ENCODE measurements at places on chromosomes 13 and 19.
A peak's percentile ranks its signal among the peaks of the same experiment; 100 is the strongest.

DNA sequence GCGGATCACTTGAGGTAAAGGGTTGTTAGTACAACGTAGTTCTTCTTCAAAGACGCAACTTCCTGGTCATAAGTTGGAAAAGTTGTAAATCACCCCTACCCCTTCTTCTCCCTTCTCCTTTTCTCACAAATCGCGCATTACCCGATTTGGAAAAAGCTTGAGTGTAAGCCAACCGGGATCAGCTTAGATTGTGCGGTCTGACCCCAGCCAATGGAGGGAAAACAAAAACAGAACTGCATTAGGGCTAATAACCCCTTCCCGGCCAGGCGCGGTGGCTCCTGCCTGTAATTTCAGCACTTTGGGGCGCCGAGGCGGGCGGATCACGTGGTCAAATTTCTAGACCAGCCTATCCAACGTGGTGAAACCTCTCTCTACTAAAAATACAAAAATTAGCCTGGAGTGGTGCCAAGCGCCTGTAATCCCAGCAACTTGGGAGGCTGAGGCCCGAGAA lies 806 bp downstream of the ZNF90 start:
- DNase-seq, result no peak

DNA sequence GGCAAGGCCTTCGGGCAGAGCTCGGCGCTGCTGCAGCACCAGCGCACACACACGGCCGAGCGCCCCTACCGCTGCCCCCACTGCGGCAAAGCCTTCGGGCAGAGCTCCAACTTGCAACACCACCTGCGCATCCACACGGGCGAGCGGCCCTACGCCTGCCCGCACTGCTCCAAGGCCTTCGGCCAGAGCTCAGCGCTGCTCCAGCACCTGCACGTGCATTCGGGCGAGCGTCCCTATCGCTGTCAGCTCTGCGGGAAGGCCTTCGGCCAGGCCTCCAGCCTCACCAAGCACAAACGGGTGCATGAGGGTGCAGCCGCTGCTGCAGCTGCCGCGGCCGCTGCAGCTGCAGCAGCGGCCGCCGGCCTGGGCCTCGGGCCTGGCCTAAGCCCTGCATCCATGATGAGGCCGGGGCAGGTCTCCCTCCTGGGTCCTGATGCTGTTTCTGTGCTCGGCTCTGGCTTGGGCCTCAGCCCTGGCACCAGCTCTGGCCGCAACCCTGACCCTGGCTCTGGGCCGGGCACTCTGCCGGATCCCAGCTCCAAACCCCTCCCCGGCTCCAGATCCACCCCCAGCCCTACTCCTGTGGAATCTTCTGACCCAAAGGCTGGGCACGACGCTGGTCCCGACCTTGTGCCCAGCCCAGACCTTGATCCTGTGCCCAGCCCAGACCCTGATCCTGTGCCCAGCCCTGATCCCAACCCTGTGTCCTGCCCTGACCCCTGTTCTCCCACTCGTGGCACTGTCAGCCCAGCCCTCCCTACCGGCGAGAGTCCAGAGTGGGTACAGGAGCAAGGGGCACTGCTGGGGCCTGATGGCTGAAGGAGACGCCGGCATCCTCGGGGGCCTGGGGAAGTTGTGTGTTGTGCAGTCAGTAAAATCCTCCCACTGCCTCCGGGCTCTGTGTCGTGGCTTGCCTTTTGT lies 2.0 kb upstream of the MCOLN1 start:
- DNase-seq, result no peak

DNA sequence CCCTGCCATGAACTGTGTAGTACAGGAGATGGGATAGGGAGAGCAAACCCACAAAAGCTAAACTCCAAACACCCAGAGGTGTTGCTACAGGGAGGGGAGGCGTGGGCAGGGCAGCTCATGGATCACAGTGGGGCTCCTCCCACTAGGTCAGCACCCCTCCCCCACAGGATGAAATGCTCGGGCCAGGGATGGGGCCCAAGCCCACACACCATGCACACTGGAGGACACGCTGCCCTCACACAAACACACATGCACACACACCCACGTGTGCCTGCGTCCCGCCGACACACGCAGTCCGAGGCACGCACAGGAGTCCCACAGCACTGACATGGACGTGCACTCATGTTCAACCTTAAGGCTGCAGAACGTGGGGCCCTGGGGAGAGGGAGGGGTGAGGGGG lies 6.0 kb upstream of the CCNP start:
- no peak for DNase-seq

DNA sequence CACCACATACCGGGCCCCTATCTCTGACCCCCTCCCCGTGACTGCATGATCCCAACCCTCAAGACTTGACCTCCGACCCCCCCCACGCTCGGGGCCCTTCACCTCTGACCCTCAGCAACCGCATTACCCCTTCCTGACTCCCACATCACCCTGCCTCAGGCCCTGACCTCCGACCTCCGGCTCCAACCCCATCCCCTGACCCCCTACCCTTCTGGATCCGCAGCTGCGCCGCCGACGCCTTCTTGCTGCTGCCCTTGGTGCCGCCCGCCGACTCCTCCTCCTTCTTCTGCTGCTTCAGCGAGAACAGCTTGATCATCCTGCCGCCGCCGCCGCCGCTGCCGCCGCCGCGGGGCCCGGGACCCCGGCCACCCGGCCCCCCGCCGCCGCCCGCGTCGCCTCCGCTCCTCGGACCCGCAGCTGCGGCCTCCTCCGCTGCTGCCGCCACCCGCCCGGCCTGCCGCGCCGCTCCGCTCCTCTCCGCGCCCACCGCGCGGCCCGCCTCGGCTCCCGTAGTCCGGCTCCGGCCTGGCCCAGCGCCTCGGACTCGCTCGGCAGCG lies at the start of gene UBE2M:
TSS of gene UBE2M (minus strand) at position 546 of the 557 bp plus-strand sequence. CDS start at position 316, 230 bp downstream.
- no peak for DNase-seq

GRCh38 chr13:111431206-111431605 lies 110.8 kb downstream of the TEX29 start:
- peak; percentile 78 for DNase-seq

DNA sequence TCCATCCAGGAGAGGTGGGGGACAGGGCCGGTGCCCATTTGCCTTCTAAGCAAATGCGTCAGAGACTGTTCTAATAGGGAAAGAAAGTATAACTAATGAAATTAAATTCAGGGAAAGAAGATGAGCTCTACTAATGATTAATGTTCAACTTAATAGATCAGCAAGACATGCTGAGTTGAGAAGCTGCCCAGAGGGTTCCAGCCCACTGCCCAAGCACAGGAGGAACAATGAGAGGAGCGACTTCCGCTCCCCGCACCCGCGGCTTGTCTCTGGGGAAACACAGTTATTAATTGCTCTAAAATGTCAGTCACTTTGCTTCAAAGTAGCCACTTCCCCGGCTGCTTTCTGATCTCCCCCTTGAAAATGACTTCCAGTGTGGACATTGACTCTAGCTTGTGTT lies 331.3 kb downstream of the UQCRFS1 start:
- no peak for DNase-seq

- DNase-seq, result no peak
Measured at GRCh38 chr19:35013041-35013819, 13.1 kb downstream of the GRAMD1A start.

DNA sequence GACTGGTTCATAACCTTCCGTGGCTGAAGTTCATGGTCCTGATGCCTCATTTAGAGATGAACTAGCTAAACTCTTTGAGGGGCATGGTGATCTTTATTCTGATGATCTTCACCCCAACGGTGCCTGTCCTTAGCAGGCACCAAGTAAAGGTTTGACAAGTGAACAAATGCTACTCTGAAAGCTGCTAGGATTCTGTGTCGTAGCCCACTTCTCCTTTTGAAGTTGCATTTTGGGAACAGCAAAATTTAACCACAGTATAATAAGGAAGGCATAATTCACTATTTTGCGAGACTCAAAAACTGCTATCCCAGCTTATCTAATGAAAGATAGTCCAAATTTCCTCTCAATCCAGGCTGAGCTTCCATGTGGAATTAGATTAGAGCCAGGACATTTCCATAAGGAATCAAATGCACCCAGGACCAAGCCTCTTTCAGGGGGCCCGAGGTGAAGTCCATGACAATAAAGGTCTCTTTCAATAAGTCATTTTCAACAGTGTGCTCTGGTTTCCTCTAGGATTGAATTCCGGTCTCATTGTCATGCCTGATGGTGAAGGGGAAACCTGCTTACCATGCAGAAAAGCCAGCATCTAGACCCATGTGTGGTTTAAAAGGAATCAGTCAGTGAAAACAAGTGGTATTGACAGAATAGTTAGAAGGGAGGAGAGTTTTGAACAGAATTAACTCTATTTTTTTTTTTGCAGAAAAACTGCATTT lies 23.1 kb downstream of the SIAH3 start:
- DNase-seq, result no peak

DNA sequence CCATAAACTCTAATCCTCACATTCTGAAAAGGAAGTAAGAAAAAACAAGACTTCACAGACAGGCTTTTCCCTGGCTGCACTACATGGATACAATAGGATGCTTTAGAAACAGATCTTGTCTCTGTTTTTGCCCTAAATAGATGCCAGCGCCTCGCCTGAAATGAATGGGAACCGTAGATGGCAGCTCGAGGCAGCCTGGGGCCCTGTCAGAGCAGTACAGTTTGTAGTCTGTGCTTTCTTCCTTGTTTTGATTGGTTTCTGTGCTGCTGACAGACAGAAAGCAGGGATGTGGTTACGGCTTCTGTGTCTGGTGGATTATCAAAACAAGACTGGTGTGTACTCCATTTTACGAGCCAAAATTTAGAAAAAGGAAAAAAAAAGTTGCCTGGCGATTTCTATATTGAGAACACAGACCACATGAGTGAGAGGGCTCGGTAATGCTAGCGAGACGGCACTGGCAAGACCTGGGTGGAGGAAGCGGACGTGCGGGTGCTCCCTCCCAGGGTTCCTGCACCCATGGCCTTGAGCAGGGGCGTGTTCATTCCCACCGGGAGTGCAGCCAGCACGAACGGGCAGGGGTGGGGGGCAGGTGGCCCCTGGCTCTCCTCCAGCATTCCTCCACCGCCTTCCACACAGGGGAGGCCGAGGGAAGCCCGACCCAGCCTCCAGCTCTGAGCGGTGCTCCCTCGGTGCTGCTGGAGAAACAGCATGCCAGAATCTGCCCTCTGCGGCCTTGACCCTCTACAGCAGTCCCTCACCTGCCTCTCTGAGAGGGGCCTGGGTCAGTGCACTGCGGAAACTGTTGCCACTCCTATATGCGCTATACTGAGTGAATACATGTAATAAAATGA lies 37.6 kb upstream of the C1QTNF9 start:
- no peak for DNase-seq

GRCh38 chr19:45075301-45076028 lies 813 bp downstream of the ZNF296 start:
- peak; percentile 65 for DNase-seq

DNA sequence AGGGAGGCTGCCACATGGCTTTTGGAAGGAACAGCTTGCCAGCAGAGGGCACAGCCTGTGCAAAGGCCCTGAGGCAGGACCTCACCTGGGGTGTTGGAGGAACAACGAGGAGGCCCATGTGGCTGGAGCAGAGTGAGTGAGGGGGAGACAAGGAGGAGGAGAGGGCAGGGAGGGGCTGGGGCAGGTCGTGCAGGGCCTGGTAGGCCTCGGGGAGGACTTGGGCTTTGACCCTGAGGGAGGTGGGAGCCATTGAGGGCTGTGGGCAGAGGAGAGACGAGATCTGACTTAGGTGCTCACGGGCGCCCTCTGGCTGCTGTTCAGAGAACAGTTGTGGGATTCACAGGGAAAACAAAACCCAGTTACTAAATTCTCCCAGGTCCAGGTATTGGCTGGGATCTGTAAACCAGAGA lies 25.2 kb downstream of the ZNRF4 start:
- DNase-seq, result no peak

DNA sequence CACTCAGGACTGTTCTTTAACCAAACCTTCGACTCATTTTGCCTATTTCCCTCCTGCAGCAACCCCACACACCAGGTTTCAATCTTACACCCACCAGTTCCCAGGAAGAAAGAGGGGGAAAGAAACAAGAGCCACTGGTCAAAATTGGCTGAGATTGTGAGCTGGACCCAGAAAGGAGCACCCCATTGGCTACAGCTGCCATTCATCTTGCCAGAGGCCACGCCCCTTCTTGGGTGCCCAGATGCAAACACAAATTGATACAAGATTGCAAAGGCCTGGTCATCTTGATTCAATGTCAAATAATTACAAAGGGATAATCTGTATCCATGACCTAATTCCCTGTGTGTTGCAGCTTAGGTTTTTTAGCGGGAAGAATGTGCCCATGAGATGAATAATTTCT lies 258.4 kb downstream of the LIG4 start:
- no peak for DNase-seq

DNA sequence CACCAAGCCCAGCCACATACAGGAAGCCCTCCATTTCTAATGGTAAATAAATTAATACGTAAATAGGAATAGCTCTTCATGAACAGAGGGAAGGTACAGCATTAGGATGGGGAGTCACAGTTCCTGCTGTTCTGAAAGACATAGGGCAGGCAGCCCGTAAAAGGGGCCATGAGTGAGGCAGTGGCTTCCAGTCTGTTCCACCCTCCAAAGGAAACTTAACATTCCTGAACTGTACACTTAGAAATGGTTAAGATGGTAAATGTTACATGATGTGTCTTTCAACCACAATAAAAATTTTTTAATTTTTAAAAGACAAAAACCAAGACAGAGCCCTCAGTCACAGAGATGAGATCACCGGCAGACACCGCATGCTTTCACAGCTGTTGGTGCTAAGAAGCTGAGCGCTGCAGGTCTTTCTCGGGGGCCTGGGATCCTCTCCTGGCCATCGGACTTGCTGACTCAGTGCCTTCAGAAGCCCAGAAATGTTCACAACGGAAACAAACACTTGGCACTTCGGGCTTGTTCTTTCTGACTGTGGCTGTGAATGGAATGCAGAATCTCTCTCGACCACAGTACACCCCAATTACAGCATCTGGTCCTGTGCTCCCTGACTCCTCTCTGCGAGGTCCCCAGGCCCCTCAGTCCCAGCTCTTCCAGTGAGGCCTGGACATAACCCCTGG lies 36.4 kb downstream of the EPS15L1 start:
- no peak for DNase-seq

- no peak for DNase-seq
Measured at GRCh38 chr13:44617648-44618047, 41.5 kb upstream of the TSC22D1 start.

GRCh38 chr19:18291590-18292461 lies 10.4 kb upstream of the JUND start:
- no peak for DNase-seq

DNA sequence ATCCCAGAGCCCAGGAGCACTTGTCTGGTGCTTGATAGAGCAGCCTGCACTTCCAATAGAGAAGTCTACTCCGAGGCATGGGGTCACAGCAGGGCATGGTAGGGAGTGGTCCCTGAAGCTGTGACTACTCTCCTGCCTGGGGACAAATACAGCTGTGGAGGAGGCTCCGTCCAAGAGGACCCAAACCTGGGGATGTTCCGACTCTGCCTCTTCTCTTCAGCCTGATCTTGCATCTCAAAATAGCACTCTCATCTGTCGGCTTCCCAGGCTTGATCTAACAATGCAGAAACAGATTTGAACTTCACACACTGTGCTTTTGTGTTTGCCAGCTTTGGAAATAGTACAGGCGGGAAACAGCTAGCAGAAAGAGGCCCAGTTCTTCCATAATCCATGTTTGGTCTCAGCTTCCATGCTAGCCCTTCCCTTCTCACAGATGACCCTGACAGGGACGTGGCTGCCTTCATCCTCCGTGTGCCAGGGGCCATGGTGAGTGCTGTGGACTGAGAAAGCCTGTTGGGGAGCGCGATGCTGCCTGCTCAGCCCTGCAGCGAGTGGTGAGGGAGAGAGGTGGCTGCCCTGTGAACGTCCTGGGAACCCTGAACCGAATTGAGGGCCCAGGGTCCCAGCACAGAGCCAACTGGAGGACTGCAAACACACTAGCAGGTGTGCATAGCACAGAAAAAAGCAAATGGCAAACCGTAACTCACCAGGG lies 150.3 kb upstream of the GPR12 start:
- DNase-seq, result no peak
